ENCODE measurements at places on chromosomes 11 and 22. TPM values are rescaled to one million over a fixed set of nuclear protein-coding genes. Genes with fewer than 3 reads are reported as not detected.

Gene ZNF215
- total RNA-seq: 1.5 TPM

- no peaks in the 10 kb centered on the region for H3K27me3 ChIP-seq
- H3K4me1 ChIP-seq: no peaks in the 10 kb centered on the region
- peak overlapping the region; percentile 76 for H3K4me3 ChIP-seq
- peak overlapping the region; percentile 71 for H3K27ac ChIP-seq
- H3K36me3 ChIP-seq: no peaks in the 10 kb centered on the region
- no peak for DNase-seq
Observed at GRCh38 chr11:18721561-18722292, 4.3 kb downstream of the IGSF22 start.

Gene GTSE1
- total RNA-seq: 0.41 TPM

Gene TSPAN18
- total RNA-seq: 7.7 TPM

Gene NAV2
- 125 TPM for total RNA-seq

DNA sequence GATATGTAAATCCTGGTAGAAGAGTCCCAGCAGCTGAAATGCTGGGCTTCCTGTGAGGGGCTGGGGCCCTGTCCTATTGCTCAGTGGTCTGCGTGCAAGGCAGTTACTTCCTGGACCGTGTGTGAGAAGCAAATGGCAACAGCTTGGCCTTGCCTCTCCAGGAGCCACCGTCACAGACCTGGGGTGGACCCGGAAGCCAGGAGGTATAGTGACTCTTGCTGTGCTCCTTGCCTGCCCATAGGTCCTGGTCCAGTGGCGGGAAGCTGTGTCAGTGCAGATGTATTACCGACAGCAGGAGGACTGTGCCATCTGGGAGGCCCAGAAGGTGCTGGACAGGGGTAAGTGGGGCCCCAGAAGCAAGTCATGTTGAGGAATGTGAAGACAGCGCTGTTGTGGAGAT is 54.3 kb downstream of the PISD start:
- no peaks in the 10 kb centered on the region for H3K27me3 ChIP-seq
- H3K27ac ChIP-seq: no peak overlapping the region
- DNase-seq: no peak
- peaks cover 2% of the 10 kb centered on the region for H3K4me1 ChIP-seq
- H3K36me3 ChIP-seq: peaks cover 19% of the 10 kb centered on the region

DNA sequence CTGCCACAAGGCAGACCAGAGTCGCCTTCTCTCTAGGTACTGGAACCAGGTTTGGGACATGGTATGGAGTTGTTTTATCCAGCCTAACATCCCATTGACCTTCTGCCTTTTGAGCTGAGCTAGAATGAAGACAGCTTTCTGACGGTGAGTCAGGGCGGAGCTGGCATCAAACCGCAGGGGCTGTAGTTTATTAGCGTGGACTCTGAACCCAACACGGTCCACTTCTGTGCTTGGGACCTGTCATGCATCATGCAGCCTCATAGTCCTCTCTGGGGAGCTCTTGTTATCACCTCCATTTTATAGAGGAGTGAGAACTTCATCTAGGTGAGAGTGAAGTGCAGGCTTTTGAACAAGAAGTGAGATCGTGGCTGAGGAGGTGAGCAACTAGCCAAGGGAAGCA is 8.3 kb downstream of the GAL3ST1 start:
- H3K36me3 ChIP-seq: no peaks in the 10 kb centered on the region
- H3K27ac ChIP-seq: no peak overlapping the region
- no peaks in the 10 kb centered on the region for H3K4me1 ChIP-seq
- no peak overlapping the region for H3K4me3 ChIP-seq

DNA sequence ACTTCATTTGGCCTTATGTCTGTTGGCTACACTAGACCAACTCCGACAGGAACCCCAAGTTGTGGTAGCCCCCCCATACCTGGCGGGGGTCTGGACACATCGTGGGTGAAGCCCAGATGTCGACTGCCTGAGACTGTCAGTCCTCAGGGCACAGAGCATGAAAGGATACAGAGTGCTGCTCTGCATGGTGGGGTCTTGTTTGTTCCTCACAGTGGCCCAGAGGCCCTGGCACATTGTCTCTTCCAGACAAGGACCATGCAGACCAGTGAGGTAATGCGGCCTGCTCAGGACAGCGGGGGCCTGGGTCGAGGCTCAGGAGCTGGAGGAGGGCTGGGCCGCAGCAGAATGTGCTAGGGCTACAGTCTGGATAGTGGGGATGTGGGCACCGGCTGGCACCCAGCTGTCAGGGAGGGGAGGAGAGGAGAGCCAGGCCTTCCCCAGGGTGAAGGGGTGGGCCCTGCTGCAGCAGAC is 14.6 kb downstream of the CAPN5 start:
- H3K27ac ChIP-seq: no peak overlapping the region
- H3K36me3 ChIP-seq: no peaks in the 10 kb centered on the region
- H3K27me3 ChIP-seq: no peaks in the 10 kb centered on the region
- peaks cover 3% of the 10 kb centered on the region for H3K4me1 ChIP-seq
- peak; percentile 1 for DNase-seq
- no peak overlapping the region for H3K4me3 ChIP-seq

Gene KCNJ11
- total RNA-seq: 2.5 TPM

Gene TMEM25
- 36.3 TPM for total RNA-seq

Gene DAGLA
- total RNA-seq: 1.4 TPM

Gene HBG2
- not detected for total RNA-seq

DNA sequence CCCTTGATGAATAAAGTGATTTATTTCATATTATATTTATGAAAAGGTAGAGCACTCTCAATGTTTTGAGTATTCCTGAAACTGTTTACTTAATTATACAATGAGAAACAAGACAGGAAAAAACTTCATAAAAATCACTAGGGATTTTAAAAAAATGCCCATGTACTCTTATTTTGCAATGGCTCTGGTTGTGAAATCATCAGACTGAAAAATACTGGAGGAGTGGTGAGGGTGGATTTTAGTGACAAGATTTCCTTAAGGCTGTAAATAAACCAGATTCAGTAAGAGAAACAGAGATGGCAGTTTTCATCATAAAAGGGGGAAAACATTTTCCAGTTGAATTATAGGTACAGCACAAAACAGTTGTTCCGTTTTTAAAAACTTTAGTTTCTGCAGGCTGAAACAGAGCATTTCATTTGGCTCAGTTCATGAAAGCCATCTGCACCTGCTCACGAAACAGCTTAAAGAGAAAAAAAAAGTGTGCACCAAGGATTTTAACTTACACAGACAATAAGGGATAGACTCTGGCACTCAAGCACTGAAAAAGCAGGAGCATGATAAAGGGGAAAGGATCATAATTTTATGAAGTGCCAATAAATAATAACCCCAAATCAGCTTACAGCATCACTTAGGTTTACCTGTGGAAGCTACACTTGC is 100.7 kb downstream of the MAML2 start:
- H3K4me3 ChIP-seq: peak overlapping the region; percentile 75
- no peaks in the 10 kb centered on the region for H3K27me3 ChIP-seq
- peak overlapping the region; percentile 91 for H3K27ac ChIP-seq
- H3K36me3 ChIP-seq: no peaks in the 10 kb centered on the region
- no peak for DNase-seq
- peaks cover 20% of the 10 kb centered on the region for H3K4me1 ChIP-seq

Gene ZNF214
- 2.3 TPM for total RNA-seq

GRCh38 chr22:20080776-20081654 is 974 bp downstream of the DGCR8 start:
- H3K4me3 ChIP-seq: peak overlapping the region; percentile 91
- H3K27me3 ChIP-seq: no peaks in the 10 kb centered on the region
- H3K4me1 ChIP-seq: peaks cover 46% of the 10 kb centered on the region
- no peak for DNase-seq
- H3K36me3 ChIP-seq: peaks cover 2% of the 10 kb centered on the region

DNA sequence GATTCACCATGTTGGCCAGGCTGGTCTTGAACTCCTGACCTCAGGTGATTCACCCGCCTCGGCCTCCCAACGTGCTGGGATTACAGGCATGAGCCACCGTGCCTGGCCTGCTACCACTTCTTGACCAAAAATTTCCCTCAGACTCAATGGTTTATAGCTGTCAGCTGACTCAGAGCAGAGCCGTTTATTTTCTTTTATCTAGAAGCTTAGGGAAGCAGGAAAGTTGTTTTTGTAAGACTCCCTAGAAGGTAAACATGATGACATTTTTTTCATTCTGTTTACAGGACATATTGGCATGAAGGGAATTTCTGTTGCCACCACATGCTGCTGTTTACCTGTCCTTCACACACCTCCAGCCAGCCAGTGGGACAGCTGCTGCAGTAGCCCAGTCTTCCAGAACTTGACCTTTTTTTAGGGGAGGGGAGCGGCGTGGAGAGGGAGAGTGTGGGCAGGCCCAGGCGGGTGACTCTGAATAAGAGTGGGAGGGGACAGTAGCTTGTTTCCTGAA is 56.1 kb upstream of the PTPRJ start:
- peaks cover 12% of the 10 kb centered on the region for H3K4me1 ChIP-seq
- H3K36me3 ChIP-seq: no peaks in the 10 kb centered on the region
- H3K27ac ChIP-seq: no peak overlapping the region
- no peaks in the 10 kb centered on the region for H3K27me3 ChIP-seq
- DNase-seq: no peak

Gene GDPD5
- 30.8 TPM for total RNA-seq

DNA sequence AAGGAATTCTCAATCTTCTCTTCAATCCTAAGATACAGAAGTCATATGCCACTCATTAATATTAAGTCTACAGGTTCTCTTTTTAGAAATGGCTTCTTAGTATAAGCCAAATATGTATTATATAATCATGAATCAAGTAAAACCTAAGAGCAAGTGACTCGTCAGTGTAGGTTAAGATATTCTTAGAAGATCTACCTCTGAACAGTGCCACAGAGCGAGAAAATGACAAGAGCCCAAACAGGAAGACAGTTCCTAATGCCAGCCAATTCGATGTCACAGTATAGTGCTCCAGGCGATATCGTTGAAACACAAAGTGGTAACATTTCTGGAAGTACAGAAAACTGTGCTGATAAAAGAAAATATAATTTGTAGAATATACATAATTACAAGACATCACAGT is 33.3 kb downstream of the ALG9 start:
- H3K27ac ChIP-seq: no peak overlapping the region
- H3K36me3 ChIP-seq: peaks cover 28% of the 10 kb centered on the region
- no peak for DNase-seq
- H3K4me3 ChIP-seq: no peak overlapping the region

Gene ADM2
- not detected for total RNA-seq
